ENCODE measurements at places on chromosomes 7 and 10.

DNA sequence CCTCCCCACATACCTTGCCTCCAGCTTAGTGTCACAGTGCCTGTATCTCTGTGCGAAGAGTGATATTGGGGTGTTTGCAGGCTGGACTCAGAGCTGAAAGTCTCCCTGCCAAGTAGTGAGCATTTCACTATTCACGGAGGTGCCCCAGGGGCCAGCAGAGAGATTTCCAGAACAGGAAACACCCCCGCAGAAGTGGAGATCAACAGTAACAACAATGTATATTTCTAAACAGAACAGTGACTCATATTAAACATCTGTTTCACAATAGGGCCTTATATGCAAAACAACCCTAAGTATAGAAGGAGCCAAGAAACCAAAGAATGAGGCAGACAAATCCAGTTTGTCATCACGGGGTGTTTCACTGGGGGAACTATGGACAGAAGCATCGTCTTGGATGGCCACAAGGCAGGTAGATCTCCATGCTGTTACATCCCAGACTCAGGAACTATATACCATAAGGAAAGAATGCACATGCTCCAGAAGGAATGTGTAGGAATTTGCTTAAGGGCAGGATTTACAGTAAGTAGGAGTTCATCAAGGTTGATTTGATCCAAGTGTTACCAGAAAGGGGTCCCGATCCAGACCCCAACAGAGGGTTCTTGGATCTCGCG, 29.3 kb upstream of the CCL24 start:
- peak; percentile 4 for DNase-seq

GRCh38 chr10:110475722-110476515, 21.8 kb upstream of the DUSP5 start:
- DNase-seq, result no peak

DNA sequence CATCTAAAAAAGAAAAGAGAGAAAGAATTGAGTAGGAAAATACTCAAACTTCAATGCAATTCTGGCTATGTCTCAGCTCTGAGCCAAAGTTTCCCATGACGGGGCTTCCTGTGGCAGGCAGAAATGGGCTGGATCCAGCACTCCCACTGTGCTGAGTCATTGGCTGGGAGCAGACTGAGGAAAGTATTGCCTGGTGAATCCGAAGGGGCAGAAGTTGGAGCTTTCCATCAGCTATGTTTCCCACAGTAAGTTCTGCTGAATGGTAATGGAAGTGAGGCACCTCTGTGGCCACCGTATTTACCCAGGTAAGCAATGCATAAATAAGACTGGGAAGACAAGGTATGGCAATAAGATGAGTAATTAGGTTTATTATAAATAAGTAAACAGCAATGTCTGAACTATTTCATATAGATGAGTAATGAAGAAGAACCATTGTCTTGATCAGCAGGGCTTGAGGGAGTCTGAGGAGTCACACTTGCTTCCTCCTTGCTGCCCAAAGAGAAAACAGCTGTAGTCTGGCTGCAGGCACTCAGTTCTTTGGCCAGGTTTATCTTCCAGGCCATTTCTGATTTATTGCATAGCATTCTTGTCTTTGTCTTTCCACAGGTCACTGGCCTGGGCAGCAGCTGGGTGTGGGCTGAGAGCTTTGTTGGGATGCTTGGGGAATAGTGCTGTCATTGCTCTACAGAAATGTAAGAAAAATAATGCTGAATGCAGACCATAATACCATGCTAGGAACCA, 255.3 kb downstream of the DNAJB9 start:
- DNase-seq, result no peak

DNA sequence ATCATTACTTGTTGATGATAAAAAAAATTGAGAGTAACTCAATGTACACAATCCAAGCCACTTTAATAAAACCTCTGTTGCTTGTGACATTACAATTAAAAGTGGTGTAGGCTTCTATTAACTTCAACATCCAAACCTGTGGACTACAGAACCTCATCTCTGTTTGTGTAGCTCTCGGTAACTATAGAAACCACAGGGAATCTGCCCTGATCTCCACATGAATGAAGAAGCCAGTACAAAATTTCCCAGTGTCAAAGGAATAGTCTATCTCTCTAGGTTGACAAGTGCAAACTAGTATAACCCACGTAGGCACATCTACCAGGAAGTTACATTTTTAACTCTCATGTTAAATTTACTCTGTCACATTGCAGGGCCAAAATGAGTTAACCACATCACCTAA, 204.3 kb downstream of the CHCHD3 start:
- no peak for DNase-seq

DNA sequence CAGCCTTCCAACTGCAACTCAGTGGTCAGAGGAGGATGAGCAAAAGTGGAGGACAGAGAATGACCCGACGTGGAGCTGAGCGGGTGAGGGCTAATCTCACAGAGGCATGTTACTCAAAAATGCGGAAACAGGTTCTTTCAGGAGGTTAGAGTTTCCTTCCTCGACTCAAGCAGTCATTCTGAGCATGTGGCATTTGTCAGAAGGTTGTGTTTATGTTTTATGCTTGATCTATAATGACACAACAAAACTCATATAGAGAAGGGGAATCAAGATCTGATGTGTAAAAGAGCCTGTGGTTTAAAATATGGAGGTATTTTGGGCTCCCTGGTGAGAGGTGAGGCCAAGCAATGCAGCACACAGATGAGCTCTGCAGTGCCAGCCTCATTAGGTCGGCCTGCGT, 311.4 kb downstream of the ADARB2 start:
- no peak for DNase-seq

- no peak for DNase-seq
These were observed 156.4 kb upstream of the FGFR2 start for GRCh38 chr10:121754666-121755065.

DNA sequence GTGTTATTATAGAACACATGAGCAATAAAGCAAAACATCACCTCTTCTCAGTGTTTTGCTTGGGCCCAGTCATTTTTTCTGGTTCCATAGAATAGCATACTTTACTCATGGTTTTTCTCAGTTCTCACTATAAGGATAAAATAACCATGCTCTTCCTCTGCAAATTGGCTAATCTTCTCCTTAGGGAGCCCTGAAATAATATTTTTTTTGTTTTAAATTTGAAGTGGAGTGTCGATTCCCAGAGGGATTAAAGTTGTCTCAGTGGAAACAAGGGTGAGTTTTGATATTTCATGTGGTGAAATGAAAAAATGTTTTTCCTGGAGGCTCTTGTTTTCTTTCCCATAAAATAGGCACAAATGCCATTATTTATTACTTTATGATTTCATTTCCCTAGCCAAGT, 127.3 kb downstream of the NOC3L start:
- no peak for DNase-seq

Measured in CD4-positive, alpha-beta T cell treated with Interleukin-21 for 1 hour (primary cell).